ENCODE measurements at places on chromosomes 5 and 9.

DNA sequence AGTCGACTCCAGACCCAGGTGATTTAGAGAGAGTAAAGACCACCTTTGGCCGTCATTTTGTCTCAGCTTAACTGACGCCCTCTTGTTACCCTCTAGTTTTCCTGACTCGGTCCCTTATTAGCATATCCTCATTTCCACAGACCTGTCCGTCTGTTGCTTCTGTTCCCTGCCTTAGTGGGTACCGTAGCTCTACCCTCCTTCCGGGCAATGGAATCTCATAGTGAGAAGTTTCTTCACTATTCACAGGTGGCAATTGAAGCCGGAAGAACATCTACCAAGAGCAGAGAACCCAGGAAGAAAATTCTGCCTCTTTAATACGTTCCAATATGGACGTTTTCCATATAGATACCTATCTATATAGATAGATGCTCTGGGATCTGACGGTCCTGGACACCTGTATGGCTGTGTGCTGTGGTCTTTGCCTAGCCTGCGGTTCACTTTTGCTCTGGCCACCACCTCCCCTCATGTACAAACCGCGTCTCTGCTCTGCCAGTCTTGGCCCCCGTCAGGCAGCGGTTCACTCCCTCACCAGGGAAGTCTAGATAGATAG is 652 bp upstream of the TMEM161B start:
- no peak for DNase-seq

GRCh38 chr9:15374310-15374709 is 48.4 kb upstream of the SNAPC3 start:
- DNase-seq: no peak

DNA sequence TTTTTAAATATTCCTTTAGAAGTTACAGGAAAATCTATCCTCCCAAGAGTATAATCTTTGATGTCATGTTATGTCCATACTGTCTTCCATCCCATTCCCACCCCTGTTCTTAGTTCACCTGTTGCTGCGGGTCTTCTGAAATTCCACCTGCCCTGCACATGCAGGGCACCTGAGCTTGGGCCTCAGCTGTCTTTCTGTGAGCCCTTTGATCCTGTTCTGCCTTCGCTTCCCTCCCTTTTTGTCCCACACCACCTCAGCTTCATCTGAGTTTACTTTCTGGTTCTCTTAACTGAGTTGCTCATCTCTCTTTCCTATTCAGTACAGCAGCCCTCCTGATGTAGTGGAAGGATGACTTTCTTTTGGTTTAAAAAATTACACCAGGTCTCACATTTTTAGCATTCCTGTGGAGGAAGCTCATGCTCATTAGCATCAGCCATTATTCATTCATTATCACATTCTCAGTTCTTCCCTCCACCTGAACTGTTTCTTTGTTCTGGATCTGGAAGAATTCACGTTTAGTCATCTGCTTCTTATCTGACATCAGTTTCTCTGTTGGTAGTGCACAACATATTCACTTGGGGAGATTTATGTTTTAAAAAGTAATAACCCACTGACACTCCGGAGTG is 211.0 kb downstream of the ADCY2 start:
- no peak for DNase-seq

DNA sequence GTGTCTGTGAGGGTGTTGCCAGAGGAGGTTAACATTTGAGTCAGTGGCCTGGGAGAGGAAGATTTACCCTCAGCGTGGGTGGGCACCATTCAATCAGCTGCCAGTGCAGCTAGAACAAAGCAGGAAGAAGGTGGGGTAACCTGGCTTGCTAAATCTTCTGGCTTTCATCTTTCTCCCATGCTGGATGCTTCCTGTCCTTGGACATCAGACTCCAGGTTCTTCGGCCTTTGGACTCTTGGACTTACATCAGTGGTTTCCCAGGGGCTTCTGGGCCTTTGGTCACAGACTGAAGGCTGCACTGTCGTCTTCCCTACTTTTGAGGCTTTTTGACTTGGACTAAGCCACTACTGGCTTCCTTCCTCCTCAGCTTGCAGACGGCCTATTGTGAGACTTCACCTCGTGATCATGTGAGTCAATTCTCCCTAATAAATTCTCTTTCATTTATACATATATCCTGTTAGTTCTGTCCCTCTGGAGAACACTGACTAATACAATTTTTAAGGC is 38.1 kb downstream of the PBX3 start:
- no peak for DNase-seq

DNA sequence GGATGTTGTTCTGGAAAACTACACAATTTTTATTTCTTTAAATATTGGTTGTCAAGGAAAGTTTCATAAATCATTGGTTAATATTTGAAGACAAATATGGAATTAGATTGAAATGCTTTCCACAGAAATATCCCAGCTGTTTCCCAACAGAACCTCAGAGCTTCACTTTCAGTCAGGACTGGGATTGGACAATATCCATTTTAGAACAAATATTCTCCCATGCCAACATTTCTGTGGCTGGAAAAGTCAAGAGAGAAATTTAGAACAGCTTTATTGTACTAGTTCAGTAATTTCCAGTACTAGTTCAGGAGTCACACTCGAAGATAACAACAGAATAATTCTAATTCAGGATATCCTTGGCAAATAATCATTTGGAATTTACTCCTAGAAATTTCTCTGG is 116.1 kb upstream of the TUT7 start:
- DNase-seq: no peak

- no peak for DNase-seq
Measured at GRCh38 chr9:133956520-133957076, 35.5 kb downstream of the VAV2 start.

DNA sequence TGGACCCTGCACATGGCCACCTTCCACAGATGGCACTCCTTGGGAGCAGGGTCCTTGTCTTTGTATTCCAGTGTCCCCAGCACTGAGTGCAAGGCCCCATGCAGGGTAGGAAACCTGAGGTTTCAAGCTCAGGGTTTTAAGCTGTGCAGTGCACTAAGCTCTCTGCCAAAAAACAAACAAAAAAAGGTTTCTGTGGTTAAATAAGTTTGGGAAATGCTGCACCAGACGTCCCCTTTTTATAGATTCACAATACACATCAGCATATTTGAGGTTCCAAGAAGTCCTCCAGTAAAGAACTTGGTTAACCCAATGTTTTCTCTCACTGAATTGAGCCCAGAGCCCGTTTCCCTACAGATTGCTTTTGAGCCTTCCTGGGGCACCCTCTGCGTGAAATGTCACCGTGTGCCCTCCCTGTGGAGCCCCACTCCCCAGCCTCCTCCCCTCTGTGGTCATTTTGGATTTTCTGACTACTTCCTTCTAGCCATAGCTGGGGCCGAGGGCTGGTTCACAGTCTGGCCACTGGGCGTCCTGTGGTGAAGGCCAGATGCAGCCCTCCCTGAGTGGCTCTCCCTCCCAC is 17.1 kb downstream of the DELE1 start:
- DNase-seq: no peak

DNA sequence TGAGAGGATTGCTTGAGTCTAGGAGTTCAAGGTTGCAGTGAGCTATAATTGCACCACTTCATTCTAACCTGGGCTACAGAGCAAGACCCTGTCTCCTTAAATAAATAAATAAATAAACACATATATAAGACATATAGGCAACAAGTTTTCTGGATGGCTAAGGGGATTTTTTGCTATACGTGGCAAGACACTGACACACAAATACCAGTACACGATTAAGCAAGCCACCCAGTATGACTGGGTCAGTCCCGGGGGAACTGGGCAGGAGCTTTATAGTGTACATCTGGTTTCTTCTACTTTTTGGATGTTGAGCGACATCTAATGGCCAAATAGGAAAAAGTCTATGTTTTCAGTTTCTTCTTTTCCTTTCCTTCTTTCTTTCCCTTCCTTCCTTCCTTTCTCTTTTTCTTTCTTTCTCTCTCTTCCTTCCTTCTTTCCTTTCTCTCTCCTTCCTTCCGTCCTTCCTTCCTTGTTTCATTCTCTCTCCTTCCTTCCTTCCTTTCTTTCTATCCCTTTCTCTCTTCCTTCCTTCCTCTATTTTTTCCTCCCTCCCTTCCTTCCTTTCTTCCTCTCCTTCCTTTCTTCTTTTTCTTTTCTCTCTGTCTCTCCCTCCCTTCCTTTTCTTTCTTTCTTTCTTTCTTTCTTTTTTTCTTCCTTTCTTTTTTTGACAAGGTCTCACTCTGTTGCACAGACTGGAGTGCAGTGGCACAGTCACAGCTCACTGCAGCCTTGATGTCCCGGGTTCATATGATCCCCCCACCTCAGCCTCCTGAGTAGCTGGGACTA is 47.0 kb upstream of the PLIN2 start:
- no peak for DNase-seq

DNA sequence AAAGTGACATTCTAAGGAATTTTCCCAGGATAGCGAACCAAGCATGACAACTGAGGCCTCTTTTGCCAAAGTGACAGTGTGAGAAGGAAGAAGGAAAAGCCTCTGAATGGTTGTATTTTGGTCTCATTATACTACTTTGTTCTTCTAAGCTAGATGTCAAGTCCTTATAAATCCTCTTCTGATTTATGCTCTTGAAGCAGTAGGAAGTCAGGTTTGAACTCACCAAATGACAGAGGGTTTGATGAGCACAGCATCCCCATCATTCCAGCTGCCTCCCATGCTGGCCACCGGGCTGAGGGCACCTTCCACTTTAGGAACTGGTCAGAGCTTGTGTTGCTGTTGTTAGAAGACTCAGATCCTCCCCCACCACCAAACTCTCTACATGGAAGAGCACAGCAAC is 44.1 kb downstream of the FAM240B start:
- DNase-seq: no peak

GRCh38 chr9:136798708-136799078 is 2.6 kb downstream of the CCDC183 start:
- DNase-seq: no peak

GRCh38 chr9:74824654-74825053 is 63.1 kb downstream of the TRPM6 start:
- no peak for DNase-seq

DNA sequence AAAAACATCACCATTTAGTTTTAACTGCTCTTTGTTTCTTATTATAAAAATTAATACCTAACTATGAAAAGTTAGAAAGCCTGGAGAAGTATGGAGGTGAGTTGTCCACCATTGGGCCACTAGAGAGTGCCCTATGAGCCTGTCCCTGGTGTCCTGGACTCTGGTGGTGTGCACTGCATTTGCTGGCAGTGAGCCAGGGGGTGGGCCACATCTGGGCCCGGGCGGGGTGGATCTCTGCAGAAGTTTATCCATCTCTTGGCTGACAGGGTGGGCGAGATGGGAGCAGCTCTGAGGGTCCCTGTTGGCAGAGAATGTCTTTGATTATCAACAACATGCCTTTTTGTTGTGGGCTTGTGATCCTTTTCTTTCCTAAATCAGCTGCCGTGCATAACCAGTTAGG is 8.2 kb downstream of the TENT4A start:
- DNase-seq: no peak

DNA sequence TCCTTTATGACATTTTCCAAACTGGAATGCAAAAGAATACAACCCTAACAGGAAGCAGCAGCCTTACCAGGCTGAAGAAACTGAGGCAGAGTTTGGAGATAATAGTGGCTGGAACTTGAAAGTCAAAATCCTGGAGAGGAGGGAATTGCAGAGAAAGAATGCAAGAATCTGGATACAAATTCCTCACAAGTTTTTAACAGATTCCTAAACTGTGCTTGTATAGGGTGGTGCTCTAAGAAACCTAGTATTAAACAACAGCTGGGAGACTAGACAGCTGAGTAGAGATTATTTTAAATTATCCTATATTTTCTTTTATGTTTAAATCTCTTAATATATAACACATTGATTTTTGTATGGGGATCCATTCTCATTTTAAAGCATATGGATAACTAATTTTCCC is 30.7 kb downstream of the INVS start:
- no peak for DNase-seq

DNA sequence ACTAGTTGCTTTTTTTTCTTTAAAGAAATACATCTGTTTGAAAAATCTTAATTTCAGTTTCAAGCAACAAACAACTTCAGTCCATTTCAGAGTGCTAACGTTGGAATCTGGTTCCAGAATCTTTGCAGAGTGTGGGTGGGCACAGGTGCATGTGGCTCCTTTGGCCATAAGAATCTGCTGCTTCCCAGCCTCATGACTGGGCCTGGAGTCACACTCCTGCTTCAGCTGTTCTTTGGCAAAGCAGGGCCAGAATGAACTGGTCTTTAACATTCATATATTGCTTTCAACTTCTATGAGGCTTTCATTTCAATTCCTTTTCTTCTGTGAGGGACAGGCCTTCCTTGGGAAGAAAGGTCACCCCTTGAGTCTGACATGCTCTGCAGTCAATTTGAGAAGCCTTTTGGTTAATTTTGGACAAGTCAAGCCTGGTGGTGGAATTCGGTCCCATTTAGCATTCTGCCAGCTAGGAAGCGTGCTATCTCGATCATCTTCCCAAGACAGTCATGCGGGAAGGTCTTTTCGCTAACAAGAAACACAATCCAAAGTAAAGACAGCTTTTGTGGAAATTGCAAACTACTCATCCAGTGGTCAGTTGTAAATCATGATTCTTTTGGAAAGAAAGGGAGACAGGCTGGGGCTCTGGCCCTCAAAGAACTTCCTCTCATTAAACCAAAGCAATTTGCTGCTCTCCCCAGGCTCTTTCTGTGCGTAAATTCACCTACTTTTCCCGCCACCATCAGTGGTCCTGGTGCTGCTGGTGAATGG is 55.2 kb downstream of the SLC1A3 start:
- no peak for DNase-seq

DNA sequence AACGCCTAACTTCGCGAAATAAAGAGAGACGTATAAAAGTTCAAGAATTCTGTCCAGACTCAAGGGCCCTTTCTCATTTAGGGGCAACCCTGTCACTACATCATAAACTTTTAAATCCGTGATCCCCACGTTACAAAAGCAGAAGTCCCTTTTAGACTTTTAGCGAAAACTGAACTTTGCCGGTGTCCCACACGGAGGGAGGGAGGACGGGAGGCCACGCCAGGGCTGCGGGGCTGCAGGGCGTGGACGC is 515 bp upstream of the F2R start:
- no peak for DNase-seq

GRCh38 chr9:113963017-113963620 is 87.0 kb downstream of the ZNF618 start:
- no peak for DNase-seq

GRCh38 chr9:92010705-92011536 is 60.9 kb upstream of the ROR2 start:
- DNase-seq: no peak

- no peak for DNase-seq
Measured at GRCh38 chr5:96808868-96809558, 1.3 kb upstream of the ERAP1 start.

GRCh38 chr5:111935835-111936234 is 178.8 kb upstream of the NREP start:
- no peak for DNase-seq

DNA sequence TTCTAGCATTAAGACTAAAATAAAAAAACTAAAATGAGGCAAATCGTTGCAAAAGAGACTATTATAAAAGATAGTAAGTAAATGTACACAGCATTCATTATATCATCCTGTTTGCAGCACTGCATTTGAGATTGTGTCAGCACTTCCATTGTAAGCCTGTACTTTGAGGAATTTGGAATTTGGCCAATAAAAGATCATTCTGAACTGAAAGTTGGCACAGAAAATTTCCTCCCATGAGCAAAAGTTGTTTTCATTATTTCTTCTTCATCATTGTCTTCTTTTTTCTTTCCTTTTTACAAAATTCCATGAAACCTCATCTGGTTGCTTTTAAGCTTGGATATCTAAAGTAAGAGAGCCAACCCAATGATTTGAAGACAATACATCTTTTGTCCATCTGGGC is 199.3 kb upstream of the ADAMTSL1 start:
- no peak for DNase-seq
